CD4-positive, alpha-beta T cell (primary cell): ENCODE measurements at places on chromosomes 6 and 20.

DNA sequence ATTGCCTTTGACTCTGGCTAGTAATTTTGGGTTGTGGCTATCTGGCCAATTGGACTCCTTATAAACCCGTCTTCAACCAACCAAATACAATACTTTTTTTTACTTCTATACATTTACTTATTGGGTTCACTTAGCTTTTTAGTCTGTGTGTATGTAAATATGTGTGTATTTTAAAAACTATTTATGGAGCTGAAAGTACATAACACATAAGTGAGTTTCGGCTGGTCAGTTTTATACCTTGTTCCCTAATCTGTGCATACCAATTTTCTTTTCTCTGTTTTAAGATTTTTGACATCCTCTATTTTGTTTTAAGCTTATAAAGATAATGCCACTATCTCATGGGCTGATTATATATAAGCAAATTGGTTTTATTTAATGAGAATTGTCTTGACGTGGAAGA, 129.5 kb downstream of the LRRC1 start:
- no peak for DNase-seq

DNA sequence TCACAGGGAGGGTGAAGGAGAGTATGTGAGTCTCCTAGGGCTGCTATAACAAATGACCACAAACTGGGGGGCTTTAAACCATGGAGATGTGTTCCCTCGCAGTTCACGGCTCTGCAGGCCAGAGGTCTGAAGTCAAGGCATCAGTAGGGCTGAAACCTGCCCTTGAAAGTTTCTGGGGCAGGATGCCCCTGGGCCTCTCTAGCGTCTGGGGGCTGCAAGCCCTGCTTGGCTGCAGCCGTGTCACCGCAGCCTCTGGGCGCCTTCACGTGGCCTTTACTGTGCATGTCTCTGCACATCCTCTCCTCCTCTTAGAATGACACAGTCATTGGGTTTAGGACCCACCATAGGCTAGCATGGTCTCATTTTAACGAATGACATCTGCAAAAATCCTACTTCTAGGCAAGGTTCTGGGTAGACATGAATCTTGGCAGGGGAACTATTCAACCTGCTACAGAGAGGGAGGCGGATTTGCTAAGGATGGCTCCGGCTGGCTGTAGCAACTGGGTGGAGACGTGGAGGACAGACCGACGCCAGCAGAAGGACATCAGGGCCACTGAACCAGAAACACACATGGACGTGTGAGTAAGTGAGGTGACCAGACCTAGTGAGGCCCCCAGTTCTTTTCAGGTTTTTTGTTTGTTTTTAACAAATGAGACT, 58.6 kb downstream of the PHACTR3 start:
- DNase-seq: no peak

DNA sequence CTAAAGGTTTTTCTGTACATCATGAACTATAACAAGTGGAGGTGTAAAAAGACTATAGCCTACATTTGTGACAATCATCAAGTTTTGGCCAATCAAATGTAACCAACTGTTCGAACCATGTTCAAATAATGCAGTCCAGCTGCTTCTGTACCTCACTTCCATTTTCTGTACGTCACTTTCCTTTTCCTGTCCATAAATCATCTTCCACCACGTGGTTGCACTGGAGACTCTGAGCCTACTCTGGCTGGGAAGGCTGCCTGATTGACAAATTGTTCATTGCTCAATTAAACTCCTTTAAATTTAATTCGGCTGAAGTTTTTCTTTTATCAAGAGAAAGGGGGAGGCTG, 270.4 kb upstream of the JARID2 start:
- DNase-seq: no peak

DNA sequence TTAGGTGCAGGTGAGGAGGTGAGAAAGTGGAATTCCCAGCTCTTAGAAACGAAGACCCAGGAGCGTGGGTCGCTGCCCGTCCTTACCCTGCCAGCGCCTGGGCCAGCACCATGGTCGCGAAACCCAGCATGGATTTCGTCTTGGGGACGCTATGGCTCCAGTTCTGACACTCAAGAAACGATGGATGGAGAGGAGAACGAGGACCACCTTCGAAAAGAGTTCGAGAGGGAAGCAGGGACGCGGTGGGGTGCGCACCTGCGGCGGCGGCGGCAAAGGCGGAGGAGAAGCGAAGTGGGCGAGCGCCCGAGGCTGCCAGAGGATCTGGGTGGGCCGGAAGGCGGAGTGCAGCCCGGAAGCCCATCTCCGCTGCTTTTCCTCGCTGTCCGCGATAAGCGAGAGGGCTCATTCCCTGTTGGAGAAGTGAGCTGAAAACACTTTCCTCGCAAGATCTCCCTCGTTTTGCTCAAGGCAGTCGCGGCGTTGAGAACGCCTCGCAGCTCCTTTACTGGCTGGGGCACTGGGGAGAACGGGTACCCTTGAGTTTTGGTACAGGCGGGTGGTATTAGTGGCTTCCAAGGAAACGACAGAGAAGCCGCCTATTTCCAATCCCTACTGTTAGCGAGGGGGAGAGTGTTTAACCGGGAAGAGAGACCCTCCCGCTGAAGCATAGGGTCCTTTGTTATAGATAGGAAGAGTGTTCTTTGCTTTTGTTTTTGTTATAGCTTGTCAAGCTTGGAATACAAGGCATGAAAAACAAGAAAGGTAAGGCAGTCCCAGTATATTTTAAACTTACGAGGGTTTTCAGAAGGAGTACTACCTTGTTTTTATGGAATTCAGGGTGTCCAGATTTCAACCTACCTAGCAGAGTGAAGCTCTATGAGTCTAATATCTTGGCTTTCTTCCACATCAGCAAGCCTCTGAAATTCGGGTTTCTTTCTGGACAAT, 109.5 kb downstream of the TRIM27 start:
- DNase-seq: no peak
